ENCODE measurements at places on chromosomes 3 and 15. TPM values are rescaled to one million over a fixed set of nuclear protein-coding genes. Genes with fewer than 3 reads are reported as not detected.

C3orf80 gene
- 0.11 TPM for total RNA-seq

C3orf49 gene
- total RNA-seq: not detected

DNA sequence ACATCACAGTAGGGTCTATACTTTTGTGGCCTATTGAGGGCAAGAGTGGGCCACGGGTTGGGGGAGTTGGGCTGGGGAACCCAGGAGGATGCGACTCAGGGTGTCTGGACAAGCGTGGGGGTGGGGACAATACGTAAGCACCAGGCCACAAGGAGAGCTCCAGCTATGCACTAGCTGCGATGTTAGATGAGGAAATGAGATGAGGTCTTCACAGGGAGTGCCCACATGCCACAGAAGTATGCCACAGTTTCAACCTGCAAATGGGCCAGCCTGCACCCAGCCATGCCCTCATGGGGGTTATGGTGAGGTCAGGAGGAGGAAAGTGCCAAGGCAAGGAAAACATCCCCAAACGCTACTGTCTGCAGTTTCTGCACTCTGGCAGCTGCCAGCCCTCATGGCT lies 30.5 kb downstream of the CACNA2D2 start:
- no peak for DNase-seq

- no peak for DNase-seq
Observed at GRCh38 chr15:37101980-37102304, 1.6 kb upstream of the MEIS2 start.

DNA sequence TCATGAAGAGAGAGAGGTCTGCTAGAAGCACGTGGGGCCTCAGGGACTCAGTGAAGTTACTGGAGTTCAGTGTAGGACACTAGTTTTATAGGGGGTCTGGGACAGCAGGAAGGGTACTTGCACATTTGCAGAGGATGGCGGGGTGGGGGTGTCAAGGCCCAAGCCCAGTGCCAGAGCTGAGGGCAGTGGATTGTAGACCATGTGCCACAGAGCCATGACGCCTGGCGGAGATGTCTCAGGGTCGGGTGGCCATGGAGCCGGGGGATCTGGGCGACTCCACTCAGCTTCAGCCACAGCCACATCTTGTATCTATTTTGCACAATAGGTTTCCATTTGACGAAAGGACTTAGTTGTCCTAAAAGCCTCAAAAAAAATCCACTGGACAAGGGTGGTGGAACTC lies 50.4 kb upstream of the RGMA start:
- no peak for DNase-seq

- peak; percentile 13 for DNase-seq
Observed at GRCh38 chr3:142180761-142181362, 31.5 kb upstream of the TFDP2 start.

DNA sequence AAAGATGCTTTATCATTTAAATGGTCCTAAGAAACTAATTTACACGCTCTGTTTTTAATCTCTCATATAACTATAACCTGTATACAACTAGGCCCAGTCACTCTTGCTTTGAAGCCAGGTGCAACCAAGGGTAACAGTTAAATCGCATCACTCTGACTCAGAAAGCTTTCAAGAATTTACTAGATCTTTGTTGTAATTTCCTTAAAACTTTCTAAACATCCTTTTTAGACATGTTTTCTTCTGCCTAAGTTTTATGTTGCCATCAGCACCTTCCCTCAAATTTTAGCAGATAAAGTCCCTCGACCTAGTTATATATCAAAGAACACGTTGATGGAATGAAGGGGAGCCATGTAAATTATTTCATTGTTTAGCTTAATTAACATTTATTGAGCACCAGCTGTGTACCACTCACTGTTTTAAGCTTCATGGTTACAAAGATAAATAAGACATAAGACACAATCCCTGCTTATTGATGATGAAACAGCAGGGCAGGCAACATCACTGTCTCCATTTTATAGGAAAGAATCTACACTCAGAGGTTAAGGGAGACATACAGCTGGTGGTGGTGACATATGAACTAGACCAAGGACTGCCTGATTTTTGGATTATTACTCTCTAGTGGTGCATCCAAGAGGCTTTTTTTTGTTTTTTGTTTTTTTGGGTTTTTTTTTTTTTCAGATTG lies 101.0 kb downstream of the CD200R1L start:
- no peak for DNase-seq

Data from activated naive CD4-positive, alpha-beta T cell treated with anti-CD3 and anti-CD28 coated beads, Interleukin-2, amount 50 U/mL, for 72 hours (primary cell).